ENCODE measurements at places on chromosomes 5 and 9.

DNA sequence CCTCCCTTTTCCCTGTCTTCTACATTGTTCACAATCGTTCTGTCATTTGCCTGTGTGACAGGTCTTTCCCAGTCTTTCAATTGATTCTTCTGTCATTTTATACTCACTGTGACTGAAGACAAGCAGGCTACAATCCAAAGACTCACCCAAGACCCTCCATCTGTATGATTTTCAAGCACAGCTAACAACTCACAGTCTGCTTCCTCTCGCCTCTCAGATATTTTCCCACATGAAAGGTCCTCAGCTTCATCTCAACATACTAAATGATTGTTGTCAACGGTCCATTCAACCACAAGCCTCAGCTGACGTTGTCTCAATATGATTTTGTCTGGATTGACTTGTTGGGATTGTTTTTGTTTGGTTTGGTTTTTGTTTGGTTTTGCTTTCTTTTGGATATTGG lies 346.5 kb downstream of the NFIB start:
- DNase-seq: no peak

DNA sequence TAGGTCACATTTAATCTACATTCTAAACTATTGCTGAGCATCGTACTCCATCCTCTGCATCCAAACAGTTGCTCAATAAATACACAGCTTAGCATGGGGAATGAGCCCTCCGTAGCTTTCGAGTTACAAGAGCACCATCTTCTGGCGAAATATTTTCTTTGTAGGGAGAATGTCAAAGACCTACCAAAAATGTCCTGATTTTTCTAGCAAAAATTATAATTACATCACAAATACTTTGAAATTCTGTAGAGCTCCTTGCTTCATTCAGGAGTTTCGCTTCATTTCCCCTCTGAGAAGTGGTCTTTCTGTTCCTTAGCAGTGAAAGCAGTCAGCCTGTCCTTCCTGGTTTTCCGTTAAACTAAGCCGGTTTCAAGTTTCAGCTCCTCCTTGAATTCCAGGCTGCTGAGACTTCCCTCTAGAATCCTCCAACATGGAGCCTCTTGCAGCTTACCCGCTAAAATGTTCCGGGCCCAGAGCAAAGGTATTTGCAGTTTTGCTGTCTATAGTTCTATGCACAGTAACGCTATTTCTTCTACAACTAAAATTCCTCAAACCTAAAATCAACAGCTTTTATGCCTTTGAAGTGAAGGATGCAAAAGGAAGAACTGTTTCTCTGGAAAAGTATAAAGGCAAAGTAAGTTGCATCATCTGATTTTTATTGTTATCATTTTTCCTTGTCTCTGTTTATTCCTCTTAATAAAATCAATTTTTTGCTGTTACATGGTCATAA lies at the start of gene GPX8:
TSS of gene GPX8 (plus strand) at position 409 of the 730 bp plus-strand sequence. CDS start at position 431, 22 bp downstream.
- DNase-seq: no peak

GRCh38 chr9:134058716-134059115 lies 9.1 kb downstream of the BRD3 start:
- peak; percentile 55 for DNase-seq

DNA sequence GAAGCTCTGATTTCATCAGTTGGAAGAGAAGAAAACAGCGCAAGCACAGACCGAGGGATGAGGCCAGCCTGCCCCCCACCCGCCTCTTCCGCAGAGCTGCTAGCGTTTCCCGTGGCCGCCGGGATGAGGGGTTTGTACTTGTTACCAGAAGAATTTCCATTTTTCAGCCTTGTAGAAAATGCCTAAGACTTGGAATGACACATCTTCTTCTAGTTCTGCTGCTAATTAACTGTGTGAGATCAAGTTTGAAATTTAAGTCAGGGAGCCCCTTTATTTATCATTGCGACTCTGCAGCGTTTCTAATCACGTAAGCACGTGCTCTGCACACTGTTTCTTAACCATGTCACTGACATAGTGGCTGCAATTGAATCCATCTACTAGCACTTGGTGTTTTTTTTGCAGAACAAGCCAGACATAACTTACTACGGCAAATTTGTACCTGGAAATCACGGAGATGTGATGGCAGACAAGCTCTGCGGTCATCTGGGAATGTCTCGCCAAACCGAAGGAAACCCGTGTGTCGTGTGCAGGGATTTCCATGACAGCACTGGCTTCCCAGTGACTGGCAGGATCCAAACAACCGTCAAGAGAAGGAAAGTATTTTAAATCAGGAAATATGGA lies 41.8 kb upstream of the ROR2 start:
- DNase-seq: no peak

GRCh38 chr9:35776018-35776417 lies 15.4 kb upstream of the NPR2 start:
- DNase-seq: no peak

GRCh38 chr5:36887532-36887931 lies 11.0 kb downstream of the NIPBL start:
- DNase-seq: no peak

GRCh38 chr5:32776200-32776599 lies 65.1 kb downstream of the NPR3 start:
- no peak for DNase-seq

DNA sequence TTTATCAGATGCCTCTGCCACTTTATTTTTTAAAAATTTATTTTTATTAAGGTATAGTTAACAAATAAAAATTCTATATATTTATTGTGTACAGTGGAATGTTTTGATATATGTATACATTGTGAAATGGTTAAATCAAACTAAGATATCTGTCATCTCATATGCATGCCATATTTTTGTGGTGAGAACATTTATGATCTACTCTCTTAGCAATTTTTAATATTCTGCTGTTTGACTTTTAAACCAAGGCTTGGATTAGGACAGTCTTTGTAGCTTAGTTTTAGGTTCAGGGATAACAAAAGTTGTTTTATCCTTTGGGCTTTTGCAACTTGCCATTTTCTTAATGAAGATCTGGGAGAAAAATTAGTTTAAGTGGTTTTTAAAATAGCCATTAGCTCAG lies 46.0 kb upstream of the CDKN2B start:
- DNase-seq: no peak

DNA sequence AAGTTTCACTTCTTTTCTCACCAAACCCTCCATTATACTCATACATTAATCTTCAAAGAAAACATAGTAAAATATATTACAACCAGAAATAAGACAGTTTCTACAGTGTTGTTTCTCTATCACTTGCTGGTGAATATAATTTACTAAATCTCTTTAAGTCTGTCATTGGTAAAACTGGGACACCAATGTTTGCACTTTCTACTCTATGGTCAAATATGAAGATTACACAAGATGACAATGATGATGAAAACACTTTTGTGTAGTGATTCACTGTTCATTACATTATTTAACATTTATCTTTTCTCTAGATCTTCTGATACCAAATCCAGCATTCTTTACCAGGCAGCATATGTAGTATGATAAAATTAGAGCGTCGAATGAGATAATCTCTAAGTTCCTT lies 459.1 kb downstream of the DMAC1 start:
- no peak for DNase-seq

DNA sequence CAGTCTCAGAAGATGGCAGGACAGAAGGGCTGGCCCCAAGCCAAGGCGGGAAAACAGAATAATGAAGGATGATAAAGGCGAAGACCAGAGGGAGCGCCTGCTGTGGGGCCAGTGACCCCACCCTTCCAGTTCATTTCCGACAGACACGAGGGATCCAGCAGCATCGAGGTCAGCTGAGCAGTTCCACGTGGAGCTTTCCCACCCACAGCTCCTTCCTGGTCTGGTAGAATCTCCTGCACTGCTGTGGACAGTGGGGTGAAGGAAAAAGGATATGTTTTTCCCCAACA lies 265.9 kb upstream of the VLDLR start:
- no peak for DNase-seq

- DNase-seq: no peak
Measured at GRCh38 chr9:101977614-101978210, 239.3 kb upstream of the GRIN3A start.

- DNase-seq: no peak
Measured at GRCh38 chr5:115661101-115661500, 35.3 kb upstream of the TMED7 start.

GRCh38 chr9:102631559-102631958 lies 363.6 kb upstream of the CYLC2 start:
- DNase-seq: no peak

DNA sequence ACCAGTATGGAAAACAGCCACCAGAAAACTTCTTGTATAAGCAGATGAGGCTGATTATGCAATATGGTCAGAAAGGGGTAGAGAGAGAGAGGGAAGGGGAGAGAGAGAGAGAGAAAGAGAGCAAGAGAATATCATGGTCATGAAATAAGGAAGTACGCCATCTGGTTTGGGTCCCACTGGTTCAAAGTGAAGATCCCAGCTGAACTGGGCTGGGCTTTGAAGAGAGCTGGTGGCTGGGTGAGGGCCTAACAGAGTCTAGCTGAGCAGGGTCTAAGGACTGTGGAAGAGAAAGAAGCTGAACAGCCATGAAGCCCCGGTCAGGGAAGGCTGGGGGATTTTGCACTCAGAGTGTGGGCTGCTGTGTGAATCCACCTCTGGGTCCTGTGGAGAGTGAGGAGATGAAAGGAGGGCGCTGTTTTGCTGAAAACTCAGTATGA lies 14.6 kb downstream of the TRIM14 start:
- DNase-seq: no peak
